ENCODE measurements at places on chromosomes 1 and 21.
A peak's percentile ranks its signal among the peaks of the same experiment; 100 is the strongest.

- no peak for DNase-seq
These were observed 9.2 kb downstream of the CGN start for GRCh38 chr1:151520359-151520758.

DNA sequence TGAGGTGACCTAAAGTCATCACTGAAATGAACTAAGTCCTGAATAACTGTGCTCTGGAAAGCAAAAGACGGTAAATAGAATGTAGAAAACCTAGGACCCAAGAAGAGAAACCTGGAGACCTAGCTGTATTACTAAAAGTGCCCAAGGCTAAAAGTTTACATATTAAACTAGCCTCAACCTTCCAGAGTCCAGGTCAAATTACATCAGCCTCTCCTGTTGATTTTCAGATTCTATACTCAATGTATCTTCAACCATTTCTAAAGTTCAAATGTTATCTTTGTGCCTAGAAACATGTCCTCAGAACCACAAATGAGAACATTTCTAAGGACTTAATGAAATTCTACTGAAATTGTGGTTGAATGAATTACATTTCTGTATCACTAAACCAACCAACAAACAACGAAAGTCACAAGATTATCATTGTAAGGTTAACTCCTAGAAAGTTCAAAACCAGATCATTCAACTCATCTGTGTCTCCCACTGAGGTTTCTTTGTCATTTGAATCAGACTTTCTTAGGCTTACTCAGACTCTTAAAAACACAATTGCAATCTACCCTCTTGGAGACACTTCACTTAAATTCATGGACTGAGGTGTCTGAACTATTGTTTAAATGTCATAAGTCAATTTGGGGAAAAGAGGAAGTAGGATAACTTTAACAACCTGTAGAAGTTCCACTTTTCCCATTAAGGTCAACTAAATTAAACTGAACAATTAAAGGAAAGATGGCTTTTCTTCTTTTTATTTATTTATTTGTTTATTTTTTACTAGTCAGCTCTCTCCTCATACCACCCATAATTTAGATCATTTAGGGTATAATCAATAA, 207.7 kb downstream of the BARHL2 start:
- DNase-seq = no peak

- no peak for DNase-seq
These were observed 53.4 kb downstream of the UBR4 start for GRCh38 chr1:19156676-19157075.

- DNase-seq = no peak
These were observed 114.6 kb downstream of the IER5 start for GRCh38 chr1:181202986-181203555.

DNA sequence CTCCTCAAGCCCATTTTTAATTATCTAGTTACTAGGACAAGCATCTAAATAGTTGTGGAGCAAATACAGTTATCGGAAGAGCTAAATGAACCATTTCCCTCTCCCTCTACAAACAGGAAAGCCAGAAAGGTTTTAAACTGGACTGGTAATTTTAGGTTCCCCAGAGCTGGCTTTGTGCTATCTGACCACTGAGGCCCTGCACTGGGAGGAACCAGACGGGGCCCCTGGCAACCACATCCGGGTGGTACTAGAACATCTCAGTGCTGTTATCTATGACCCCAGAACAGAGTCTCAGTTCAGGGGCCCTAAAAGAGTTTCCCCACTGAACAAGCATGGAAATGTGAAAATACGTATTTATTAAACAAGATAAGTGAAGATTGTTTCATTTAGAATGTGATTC, 7.7 kb upstream of the RSPH1 start:
- no peak for DNase-seq

GRCh38 chr1:35788139-35788538, 18.4 kb upstream of the CLSPN start:
- no peak for DNase-seq

- DNase-seq = no peak
These were observed 60.5 kb upstream of the PRMT6 start for GRCh38 chr1:106995970-106996369.

GRCh38 chr1:32116531-32116930, 8.7 kb downstream of the KPNA6 start:
- no peak for DNase-seq

DNA sequence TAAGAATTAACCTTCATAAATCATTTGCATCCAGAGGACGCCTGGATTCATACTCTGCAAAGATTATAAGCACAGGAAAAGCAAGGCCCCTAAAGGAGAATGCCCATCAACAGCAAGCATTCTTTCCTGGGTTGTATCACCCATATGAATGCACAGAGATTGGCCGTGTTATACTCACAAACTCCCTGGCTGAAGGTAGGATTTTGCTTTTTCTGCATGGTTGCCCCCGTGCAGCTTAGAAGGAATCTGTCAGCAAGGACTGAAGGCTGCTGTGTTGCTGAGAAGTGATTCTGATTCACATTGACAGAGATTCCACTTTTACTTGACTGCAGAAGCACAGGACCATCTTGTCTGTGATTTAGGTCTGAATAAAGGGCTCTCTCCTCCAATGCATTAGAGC, 283.0 kb downstream of the LRRIQ3 start:
- peak; percentile 0 for DNase-seq

- DNase-seq = no peak
These were observed 62.7 kb downstream of the AGPAT3 start for GRCh38 chr21:43927591-43928221.

- DNase-seq = no peak
These were observed 565.2 kb upstream of the ADAMTS5 start for GRCh38 chr21:27532076-27532475.

- DNase-seq = no peak
These were observed 59.5 kb downstream of the PALMD start for GRCh38 chr1:99705385-99705784.

GRCh38 chr1:219379691-219380090, 206.0 kb downstream of the LYPLAL1 start:
- no peak for DNase-seq

GRCh38 chr1:204920967-204921366, 50.3 kb downstream of the NFASC start:
- no peak for DNase-seq

- no peak for DNase-seq
These were observed 36.9 kb downstream of the SIM2 start for GRCh38 chr21:36735724-36736320.

- no peak for DNase-seq
These were observed 40.9 kb upstream of the BEND5 start for GRCh38 chr1:48817505-48818114.

GRCh38 chr21:26632691-26633090, 59.6 kb upstream of the CYYR1 start:
- no peak for DNase-seq

GRCh38 chr1:221766210-221766609, 24.3 kb upstream of the DUSP10 start:
- no peak for DNase-seq

GRCh38 chr1:18998016-18998724, 41.7 kb upstream of the IFFO2 start:
- DNase-seq = no peak

GRCh38 chr1:215082532-215083382, at the start of gene KCNK2:
Gene KCNK2, plus strand, starts transcription at chr1:215082737. Its CDS starts 649 bp downstream, at chr1:215083386.
- DNase-seq = no peak

DNA sequence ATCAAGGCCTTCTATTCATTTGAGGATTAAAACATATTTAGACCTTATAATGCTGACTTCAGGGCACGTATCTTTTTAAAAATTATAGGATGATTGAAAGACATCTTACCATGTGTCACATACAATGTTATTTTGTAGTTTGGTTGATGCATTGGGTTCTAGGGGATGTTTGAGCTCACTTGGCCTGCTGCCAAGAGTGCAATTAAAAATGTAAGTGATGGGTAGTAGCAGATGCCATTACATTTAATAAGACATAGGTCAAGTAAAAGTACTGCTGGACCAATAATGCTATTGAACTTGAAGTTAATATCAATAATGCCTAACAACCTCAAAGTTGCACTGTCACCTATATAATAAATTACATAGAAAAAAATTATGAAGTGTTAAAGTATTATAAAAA, 616.5 kb upstream of the RGS18 start:
- DNase-seq = no peak

DNA sequence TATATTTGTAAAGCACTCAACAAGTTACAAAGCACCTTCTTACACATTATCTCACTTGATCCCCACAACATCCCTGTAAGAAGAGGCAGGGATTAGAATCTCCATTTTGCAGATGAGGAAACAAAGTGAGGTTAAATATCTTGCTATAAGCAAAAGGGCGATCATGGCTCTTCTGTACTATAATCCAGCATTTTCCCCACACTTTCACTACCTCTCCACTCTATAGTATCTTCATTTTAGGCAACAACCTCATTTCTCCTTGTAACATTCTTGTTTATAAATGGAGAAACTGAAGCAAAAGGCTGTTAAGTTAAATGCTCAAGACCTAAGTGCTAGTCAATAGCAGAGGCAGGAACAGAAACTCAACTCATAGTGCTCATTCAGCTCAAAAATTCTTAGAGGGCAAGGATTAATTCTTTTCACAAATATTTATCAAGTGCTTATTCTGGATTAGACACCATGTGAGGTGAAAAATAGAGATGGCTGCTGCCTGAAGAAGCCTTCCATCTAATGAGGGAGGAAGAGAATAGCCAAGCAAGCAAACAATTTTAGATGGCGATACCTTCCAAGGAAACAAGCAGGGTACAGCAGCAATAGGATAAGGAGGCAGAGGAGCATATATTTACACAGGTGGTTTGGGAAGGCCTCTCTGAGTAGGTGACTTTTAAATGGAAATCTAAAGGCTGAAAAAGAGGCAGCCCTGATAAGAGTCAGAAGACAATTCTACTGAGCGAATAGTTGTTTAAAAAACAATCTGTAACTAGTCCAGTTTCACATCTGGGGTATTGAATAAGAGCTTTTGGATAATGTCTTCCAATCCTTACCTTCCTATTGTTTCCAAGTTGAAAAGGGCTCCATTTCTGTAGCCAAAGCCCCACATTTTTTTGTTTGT, 3.5 kb downstream of the ERRFI1 start:
- DNase-seq = no peak

- no peak for DNase-seq
These were observed 8.4 kb downstream of the KCNJ10 start for GRCh38 chr1:160061369-160062229.

DNA sequence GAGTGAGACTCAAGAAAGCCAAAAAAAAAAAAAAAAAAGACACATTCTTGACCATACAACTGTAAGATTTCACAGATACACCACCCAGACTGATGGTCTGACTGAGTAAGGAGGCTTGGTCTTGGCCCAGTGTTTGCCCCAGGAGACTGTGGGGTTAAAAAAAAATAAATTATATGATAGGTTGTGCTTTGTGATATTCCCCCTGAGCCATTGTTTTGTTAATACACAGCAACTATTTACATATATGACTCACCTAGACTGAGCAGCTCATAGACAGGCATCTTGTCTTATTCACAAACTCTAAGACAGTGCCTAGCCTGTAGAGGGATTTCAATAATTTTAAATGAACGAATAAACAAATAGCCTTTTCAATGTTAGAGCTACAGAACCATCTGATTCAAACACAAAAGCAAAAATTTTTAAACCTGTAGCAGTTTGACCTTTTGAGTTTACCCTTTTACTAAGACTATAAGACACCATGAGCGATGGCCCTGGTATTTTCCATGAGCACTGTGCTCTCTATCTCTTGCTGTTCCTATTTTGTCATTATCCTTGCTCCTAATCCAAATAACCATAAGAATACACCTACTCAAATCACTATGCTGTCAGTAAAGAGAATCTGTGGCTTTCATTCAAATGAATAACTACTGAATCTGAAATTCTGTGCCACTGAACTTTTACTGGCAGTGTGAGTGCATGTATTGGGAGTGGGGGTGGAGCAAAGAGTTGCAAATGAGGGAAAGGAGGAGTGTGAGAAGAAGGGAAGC, 199.4 kb upstream of the PTBP2 start:
- no peak for DNase-seq

GRCh38 chr1:160761886-160762285, 22.8 kb downstream of the SLAMF7 start:
- no peak for DNase-seq

- DNase-seq = peak; percentile 37
These were observed 25.7 kb upstream of the PEX10 start for GRCh38 chr1:2438038-2438437.

DNA sequence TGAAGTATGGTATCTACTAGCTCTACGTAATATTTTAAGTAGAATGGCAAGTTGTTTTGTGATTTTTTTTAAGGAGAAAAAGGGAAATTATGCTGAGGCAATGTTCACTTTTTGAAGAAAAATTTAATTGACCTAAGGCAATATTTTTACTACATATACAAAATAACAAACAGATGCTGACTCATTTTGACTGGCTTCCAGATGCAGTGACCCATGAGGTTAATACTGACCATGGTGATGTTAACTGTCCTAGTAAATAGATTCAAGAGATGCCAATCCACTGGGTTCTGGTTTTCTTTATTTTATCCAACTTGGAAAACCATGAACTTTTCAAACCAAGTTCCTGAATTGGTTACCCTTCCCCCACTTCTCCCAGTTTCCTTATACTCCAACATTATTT, 154.9 kb downstream of the CRB1 start:
- no peak for DNase-seq

DNA sequence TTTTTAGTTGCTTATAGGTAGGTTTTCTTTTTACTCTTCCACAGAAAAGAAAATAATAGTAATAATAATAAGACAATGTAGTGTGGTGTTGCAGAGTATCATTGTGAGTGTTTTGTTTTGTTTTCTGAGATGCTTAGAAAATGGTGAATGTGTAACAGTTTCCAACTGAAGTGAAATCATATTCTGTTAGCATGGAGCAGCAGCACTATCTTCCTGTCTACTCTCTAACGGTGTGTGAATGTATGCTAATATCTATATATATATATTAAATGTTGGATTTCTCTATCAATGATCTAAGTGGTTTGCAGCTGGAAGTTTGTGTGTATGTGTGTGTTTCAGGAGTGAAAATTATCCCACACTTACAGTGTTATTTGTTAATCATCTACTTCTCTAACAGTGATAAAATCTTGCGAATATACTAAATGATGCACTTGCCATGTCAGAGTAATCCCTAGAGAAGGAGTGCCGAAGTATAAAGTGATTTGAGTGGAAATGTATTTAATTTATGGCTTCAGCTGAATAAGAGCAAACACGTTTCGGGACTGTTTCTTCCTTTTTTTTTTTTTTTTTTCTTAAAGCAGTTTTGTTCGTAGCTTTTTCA, 377 bp downstream of the SAMD13 start:
- no peak for DNase-seq

- no peak for DNase-seq
These were observed 64.1 kb downstream of the DDR2 start for GRCh38 chr1:162696286-162696862.

DNA sequence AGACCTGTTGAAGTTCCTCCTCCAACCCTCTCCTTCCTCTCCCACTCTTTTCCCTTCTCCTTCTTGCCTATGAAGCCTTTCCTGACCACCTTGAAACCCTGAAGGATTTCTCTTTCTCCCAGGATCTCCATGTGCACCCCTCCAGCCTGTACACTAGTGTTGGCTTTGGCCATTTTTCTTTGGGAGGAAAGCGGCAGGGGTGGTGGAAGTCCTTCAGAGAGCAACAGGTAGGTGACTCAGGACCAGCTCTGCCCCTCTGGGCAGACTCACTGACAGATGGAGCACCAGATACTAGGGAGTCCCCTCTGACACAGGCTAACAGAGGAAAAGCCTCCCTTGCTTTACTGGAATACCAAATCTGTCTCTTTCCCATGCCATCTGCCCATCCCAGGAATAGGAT, 4.6 kb downstream of the SLC26A9 start:
- DNase-seq = no peak

- no peak for DNase-seq
These were observed 7.4 kb upstream of the DPH5 start for GRCh38 chr1:101033017-101033416.

Measured in C1 segment of cervical spinal cord (tissue), 14 donors.